ENCODE measurements at places on chromosomes 2 and 18.

GRCh38 chr2:27549303-27549702, 33.5 kb upstream of the ZNF512 start:
- no peak for DNase-seq

DNA sequence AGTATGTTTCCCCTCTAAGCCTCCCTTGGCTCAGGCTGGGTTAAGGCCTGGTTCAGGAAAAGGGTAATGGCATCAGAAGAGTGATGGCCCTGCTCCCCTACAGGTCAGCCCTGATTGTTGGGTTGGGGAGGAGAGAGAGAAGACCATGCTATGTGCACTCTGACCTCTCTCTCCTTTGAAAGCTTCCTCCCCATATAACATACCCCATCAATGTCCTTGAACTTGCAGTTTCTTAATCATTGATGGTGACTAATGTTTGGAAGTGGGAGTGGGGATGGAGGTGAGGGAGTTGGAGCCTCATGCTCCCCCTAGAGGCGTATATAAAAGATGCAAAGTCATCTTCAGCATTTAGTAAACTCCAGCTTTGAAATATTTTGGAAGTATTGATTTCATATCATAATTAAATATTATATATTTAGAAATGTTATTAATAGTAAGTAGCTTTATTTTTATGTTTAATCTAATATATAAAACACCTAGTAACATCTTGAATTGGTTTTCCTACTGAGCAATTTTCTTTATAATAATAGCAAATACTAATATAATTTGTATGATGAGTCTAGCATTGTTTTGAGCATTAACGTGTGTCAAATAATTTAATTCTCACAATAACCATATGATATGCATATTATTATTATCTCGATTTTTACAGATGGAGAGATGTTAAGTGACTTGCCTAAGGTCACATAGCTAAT, 8.8 kb downstream of the PLCL1 start:
- DNase-seq, result no peak

- no peak for DNase-seq
Observed at GRCh38 chr2:25251422-25252273, 83.3 kb upstream of the POMC start.

DNA sequence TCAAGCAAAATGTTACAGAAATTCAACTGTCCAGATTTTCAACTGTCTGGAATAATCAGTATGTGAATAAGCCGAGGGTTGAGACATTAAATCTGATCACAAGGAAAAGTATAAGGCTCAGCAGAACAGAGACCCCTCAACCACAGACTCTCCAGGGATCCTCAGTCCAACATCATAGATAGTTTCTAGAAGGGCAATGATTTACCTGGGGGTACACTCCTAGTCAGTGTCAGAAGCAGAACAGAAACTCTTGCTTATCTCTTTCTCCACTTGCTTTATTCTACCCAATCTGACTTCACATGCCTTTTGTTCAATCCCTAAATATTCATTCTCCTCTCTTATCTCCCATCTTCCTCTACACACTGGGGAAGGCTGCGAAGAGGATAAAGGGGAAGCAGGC, 36.4 kb downstream of the ICOS start:
- DNase-seq, result no peak

GRCh38 chr2:102418421-102418961, 4.5 kb upstream of the IL18RAP start:
- no peak for DNase-seq

DNA sequence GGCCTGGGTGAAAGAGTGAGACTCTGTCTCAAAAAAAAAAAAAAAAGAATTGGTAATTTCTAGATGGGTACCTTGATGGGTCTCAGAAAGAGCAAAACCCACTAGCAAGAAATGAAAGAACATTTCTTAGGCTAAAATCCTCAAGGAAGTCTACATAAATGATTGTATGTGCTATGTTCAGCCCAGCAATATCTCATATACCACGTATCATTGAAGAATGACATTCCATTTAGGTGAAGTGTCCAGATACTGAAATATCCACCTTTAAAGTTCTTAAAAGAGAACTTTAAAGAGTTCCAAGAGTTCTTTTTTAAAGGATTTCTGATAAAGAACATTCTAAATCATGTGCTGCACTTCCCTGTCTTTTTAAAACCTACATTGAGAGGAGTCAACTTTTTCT, 19.2 kb downstream of the NRP2 start:
- DNase-seq, result no peak

- no peak for DNase-seq
Observed at GRCh38 chr2:213476641-213477040, 192.4 kb downstream of the SPAG16 start.

DNA sequence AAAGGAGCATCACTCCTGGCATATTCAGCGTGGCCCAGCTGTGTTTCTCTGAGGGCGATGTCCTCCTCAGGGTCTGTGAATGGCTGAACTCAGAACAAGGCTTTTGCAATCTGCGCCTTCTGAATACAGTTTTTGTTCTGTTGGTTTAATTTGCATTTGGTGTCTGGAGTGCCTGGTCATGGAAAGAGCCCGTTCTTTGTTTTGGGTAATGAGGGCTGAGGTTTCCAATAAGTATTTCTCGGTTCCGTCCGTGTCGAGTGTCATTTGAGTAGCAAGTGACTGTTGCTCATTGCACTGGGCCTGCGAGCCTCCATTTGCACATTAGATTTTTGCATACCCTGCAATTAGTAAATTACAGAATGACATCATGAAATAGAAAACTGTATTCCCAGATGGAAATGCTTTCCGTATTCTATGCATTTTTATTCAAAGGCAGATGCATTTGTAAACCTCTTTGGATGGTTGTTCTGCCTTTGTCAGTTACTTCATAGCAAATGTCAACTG, 57.3 kb downstream of the NEDD4L start:
- peak; percentile 30 for DNase-seq

GRCh38 chr2:38187541-38188011, 111.6 kb upstream of the CYP1B1 start:
- DNase-seq, result peak; percentile 87

GRCh38 chr2:232132181-232132580, 170.7 kb downstream of the DIS3L2 start:
- peak; percentile 9 for DNase-seq

DNA sequence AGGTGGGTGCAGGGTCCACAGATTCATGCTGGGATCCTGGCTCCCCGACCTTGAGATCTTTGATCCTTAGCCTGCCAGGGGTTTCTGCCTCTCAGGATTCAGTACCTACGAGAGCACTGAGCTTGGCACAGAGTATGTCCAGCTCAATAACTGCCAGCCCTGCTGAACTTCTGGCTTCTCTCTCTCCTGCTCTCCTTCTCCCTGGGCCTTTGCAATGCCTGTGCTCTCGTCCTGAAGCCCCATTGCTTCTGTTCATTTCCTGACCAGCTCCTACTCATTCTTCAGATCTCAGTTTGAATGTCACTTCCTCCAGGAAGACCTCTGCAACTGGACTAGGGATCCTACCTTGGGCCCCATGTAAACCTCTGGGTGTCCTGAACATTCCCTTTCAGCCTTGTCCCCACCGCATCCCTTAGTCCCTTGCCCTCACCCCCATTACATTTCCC, 113.8 kb upstream of the HAAO start:
- no peak for DNase-seq

- DNase-seq, result peak; percentile 90
Observed at GRCh38 chr2:96952976-96953610, 33.3 kb downstream of the FAM178B start.

- no peak for DNase-seq
Observed at GRCh38 chr2:162125138-162125537, 26.9 kb downstream of the GCG start.

GRCh38 chr2:241003047-241003360, 4.6 kb downstream of the SNED1 start:
- no peak for DNase-seq

GRCh38 chr2:179588486-179589145, 272.8 kb downstream of the ZNF385B start:
- no peak for DNase-seq

- DNase-seq, result no peak
Observed at GRCh38 chr2:150626934-150627411, 139.5 kb upstream of the RND3 start.

- DNase-seq, result peak; percentile 81
Observed at GRCh38 chr2:4762951-4763376, 929.2 kb upstream of the SOX11 start.

- DNase-seq, result no peak
Observed at GRCh38 chr18:58674863-58675472, 3.7 kb downstream of the MALT1 start.

- DNase-seq, result no peak
Observed at GRCh38 chr2:23283-23682, 23.0 kb downstream of the FAM110C start.

GRCh38 chr2:120418174-120418787, 72.3 kb downstream of the INHBB start:
- no peak for DNase-seq

DNA sequence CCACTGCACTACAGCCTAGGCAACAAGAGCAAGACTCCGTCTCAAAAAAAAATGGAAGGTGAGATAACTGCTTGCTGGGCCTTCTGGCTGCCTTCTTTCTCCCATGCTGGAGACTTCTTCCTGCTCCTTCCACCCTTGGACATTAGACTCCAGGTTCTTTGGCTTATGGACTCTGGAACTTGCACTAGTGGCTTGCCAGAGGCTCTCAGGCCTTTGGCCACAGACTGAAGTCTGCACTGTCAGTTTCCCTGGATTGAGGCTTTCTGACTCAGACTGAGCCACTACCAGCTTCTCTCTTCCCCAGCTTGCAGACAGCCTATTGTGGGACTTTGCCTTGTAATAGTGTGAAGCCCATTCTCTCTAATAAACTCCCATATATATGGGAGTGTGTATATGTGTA, 118.5 kb upstream of the SLC14A2 start:
- no peak for DNase-seq

DNA sequence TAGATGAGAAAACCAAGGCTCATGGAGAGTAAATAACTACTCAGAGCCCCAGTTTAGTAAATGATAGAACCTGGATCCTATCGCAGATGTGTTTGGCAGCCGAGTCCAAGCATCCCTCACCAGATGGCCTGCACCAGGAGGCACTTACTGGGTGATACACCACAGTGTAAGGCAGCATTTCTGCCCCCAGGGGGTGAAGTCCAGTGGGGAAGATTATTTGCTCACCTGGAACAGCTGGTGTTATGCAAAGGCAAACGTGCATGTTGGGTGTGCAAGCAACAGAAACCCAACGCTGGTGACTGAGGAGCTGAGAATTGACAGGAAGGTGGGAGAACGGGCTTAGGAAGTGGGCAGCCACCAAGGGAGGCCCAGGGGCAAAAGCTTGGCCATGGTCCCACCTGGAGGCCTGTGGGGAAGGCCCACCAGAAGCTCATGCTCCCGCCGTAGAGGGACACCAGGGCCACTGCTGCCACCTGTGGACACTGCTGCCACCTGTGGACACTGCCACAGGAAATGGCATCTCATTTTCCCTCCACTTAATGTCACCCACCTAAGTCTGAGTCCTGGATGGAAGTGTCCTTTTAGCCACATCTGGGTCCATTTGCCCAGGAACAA, 100.6 kb downstream of the TFCP2L1 start:
- no peak for DNase-seq

- DNase-seq, result no peak
Observed at GRCh38 chr2:62089658-62090057, 106.3 kb upstream of the B3GNT2 start.

DNA sequence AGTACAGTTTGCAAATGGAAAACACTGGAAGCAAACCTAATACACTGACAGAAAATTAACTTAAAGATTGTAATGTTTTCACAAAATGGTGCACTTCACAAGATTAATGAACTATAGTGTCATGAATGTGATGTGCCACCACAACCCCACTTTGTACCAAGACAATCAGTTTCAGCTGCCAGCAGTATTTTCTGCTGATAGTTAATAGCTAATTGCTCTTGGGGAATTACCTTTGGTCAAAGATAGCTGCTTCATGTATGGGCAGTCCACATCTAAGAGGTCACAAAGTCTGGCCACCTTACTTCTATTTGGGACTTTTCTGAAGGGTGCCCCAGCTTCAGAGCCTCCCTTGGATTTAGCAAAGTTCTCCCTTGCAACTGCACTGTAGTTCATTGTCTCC, 254.0 kb downstream of the CALCRL start:
- no peak for DNase-seq

GRCh38 chr2:178397002-178397605, 53.9 kb downstream of the PRKRA start:
- peak; percentile 73 for DNase-seq

- DNase-seq, result peak; percentile 46
Observed at GRCh38 chr2:210199186-210199765, 26.0 kb downstream of the ACADL start.

GRCh38 chr2:27991146-27991545, 100.6 kb downstream of the BABAM2 start:
- peak; percentile 10 for DNase-seq

GRCh38 chr2:222912776-222913175, 51.9 kb downstream of the ACSL3 start:
- DNase-seq, result no peak

DNA sequence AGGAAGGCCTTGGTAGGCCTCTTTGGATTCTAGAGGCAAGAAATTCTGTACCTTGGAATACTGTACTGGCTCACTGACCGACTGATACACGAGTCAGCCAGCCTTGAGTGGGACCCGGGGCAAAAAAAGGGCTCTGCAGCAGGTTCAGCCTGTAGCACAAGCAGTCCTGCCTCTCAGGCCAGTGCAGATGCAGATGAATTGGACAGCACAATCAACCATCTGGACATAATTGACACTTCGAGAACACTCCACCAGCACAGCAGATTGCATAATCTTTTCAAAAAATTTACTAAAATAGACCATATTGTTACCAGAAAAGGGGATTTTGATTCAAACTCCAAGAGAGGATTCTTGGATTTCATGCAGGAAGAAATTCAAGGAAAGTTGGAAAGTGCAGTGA, 241.6 kb downstream of the RPIA start:
- peak; percentile 58 for DNase-seq

DNA sequence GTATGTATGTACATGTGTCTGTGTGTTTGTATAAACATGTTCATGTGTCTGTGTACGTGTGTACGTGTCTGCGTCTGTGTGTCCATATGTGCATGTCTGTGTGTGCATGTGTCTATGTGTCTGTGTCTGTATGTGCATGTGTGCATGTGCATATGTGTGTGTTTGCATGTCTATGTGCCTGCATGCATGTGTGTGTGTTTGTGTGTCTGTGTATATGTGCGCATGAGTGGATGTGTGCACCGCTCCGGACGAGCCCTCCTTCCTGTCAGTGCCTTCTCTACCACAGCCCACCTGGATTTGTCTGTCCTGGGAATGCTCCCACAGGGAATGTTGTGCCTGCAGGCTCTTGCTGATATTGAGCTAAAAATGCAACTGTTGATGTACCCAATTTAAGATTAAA, 113.3 kb upstream of the EPC2 start:
- DNase-seq, result no peak

- DNase-seq, result no peak
Observed at GRCh38 chr2:111034606-111035005, 86.1 kb upstream of the BCL2L11 start.

DNA sequence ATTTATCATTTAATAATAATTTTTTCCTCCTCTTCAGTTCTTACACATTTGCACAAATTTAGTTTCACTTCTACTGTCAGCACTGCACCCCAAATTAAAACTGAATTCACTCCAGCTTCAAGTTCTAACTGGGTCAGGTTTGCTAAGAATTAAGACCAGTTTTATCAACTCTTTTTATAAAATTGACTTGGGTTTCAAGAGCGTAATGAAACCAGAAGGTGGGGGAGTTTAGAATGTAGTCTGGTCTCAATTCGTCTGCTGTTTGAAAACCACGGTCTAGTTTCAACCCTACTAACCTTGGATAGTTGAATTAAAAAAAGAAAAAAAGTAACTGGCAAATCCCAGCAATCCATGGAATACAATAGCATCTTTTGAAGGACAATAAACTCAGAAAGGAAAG, 14.3 kb upstream of the CTLA4 start:
- DNase-seq, result no peak

GRCh38 chr2:67259556-67260342, 137.4 kb upstream of the ETAA1 start:
- peak; percentile 88 for DNase-seq

All from tongue (tissue), 3 donors.